ENCODE measurements at places on chromosomes 6 and 20.

- no peak for DNase-seq
Observed at GRCh38 chr6:162119341-162119740, 608.2 kb downstream of the PRKN start.

GRCh38 chr6:38417521-38417920 lies 222.2 kb downstream of the BTBD9 start:
- DNase-seq, result no peak

DNA sequence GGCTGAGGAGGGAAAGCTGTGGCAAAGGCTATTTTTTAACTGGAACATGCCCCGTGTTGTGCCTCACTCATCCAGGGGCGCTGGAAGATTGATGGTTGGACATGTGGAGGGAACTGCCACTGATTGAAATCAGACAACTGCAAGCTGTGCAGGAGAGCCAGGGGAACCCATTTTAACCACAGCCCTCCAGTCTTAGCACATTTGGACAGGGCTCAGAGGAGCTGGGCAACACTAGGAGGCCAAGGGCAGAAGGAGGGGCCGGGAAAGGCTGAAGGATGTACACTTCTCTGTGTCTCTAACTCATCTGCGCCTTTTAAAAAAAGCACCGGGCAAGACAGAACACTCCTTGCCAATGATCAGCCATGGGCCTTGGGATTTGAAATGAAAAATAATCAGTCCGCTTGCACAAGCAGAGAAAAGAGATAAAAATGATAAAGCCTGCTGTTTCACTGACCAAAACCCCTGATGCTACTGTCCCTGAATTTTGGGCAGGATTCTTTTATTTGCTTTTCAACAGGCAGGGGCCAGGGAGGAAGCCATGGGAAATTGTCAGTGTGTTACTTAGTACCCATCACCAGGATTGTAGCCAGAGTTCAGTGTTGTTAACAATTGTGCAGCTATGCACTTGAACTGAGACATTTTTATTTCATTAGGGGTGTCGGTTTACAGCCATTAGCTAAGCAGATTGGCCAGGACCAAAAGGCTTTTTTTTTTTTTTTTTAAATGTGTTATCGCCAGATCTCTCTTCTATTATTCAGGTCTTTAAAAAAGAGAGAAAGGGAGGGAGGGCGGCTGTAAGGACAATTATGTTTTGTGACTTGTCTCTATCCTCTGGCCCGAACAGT lies 109.3 kb upstream of the EYA4 start:
- DNase-seq, result no peak

GRCh38 chr6:130625825-130626527 lies 201.2 kb upstream of the SMLR1 start:
- no peak for DNase-seq

- no peak for DNase-seq
Observed at GRCh38 chr6:164085091-164086075, 670.9 kb downstream of the QKI start.
